ENCODE measurements at places on chromosomes 1 and 21.
A peak's percentile ranks its signal among the peaks of the same experiment; 100 is the strongest.

- no peak for DNase-seq
Observed at GRCh38 chr1:196651637-196652215, at the start of gene CFH. TSS of gene CFH (plus strand) at chr1:196652043. CDS start at chr1:196652118, 75 bp downstream.

- DNase-seq, result no peak
Observed at GRCh38 chr21:26835714-26836265, 9.4 kb downstream of the ADAMTS1 start.

DNA sequence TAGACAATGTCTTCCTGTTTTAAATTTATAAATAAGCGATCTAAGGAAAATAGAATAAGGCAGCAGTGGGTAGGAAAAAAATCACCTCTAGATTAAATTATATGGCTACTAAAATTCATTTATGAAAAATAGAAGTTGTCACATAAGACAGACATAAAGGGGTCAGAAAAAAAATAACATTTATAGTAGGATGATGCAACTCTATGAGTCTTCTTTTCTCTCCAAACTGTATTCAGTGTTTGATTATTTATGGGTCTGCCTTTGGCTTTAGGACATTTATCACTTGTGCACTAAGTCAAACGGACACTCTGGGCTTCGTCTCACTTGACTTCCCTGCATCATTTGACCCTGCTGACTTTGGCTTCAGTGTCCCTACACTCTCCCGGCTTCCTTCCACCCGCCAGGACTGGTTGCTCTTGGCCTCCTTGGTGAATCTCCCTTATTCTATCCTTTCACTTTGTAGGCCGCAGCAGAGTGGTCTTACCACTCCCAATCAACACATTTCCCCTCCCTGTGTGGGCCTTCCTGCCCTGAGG, 47.0 kb upstream of the DESI2 start:
- no peak for DNase-seq

DNA sequence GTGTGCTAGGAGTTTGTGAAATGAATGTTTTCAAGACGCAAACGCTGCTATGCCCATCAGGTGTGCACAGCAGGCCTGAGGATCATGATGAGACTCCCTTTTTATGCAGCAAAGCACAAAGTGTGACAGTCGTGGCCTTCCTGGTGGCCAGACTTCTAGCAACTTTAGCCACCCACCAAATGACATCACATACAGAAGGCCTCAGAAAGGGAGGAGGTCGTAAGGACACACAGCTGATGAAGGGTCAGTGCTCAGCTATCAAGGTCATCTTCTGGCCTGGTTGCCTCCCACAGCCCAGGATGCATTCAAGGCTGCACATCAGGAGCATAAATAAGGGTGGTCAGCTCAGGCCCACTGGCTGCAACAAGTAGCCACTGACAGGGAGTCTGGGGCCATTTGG, 36.6 kb downstream of the BMP8A start:
- no peak for DNase-seq

- DNase-seq, result peak; percentile 74
Observed at GRCh38 chr1:6208723-6209660, 3.1 kb downstream of the RNF207 start.

GRCh38 chr1:211541720-211542477, 37.1 kb downstream of the SLC30A1 start:
- no peak for DNase-seq

GRCh38 chr1:161945306-161946060, 78.2 kb downstream of the OLFML2B start:
- DNase-seq, result no peak

DNA sequence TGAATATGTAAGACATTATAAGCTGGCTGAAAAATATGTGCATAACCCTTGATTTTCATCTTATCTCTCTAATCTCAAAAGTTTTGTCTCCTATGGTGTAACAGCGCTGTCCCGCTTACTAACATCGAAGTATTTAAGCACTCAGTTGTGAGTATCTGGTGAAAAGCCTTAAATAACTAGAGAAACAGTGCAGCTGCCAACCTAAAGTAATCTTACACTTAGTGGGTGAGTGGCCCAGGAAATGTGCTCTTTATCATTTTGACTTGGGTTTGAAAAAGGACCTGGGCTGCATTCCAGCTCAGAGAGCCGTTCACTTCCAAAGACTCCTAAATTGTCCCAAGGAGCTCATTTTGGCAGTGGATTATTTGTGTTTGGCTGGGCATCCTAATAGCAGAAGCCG, 225.9 kb downstream of the SPATA17 start:
- no peak for DNase-seq

DNA sequence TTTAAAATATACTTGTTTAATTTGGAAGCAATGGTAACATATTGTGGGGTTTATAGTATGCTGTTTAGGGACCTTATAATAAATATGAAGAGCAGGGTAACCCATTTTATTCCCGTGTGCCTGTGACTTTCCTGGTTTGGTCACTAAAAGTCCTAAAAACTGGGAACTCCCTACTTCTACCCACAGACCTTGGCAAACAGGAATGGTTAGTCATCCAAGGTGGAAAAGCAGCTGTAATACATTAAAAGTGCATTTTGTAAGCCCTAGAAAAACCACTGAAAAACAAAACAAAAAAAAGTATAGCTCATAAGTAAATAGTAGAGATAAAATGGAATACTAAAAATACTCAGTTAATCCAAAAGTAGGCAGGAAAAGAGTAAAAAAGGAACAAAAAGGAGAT, 538.9 kb downstream of the LMO4 start:
- no peak for DNase-seq

- DNase-seq, result no peak
Observed at GRCh38 chr1:146021050-146021445, 487 bp downstream of the HJV start.

DNA sequence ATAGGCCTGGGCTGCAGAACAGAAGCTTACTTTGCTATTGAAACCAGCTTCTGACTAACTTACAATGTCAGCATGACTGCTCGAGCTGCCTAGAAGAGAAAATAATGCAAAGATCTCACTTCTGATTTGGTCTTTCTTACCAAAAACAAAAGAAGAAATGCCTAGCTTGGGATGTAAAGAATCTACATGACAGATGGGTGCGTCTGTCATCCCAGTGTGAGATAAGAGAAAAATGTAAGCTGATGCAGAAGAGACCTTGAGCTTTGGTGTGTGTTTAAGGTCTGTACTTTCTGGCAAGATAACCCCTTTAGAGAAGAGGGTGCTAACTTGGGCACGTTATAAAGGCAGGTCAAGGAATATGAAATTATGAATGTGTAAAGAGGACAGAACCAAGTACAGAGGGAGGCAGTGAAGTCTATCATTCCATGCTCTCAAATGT, 3.6 kb downstream of the FAM20B start:
- no peak for DNase-seq

DNA sequence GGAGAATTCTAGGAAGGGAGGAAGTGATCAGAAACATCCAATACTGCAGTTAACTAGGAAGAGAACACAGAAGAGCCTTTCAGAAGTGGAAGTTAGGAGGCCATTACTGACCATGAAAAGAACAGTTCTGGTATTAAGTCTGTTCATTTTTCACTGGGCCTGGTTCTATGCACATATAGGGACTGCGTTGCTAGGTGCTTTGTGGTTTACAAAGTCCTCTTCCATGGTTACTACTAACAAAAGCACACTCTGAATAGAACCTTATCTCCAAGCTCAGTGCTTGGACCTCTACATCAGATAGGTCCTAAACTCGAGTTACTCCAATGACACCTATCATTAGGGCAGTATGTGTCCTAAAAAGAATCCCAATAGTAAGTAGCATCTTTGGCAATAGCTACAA, 75.4 kb downstream of the RPAP2 start:
- DNase-seq, result no peak

DNA sequence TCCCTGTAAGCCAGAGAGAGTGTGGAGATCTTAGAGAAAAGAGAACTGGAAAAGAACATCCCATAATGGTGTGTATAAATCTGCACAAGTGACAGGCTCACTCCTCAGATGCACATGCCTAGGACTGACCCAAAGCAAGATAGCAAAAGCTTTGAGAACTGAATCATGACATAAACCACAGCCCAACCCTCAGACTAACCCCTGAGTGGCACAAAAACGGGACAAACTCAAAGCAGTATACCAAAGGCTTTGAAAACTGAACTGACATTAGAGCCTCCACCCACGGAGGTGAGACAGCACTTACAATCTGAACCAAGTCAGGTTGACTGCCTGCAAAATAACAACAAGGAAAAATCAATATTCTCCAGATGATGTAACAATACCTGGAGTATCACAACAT, 70.8 kb downstream of the TIAM1 start:
- DNase-seq, result no peak

GRCh38 chr1:50060279-50060678, 36.5 kb upstream of the AGBL4 start:
- peak; percentile 51 for DNase-seq

DNA sequence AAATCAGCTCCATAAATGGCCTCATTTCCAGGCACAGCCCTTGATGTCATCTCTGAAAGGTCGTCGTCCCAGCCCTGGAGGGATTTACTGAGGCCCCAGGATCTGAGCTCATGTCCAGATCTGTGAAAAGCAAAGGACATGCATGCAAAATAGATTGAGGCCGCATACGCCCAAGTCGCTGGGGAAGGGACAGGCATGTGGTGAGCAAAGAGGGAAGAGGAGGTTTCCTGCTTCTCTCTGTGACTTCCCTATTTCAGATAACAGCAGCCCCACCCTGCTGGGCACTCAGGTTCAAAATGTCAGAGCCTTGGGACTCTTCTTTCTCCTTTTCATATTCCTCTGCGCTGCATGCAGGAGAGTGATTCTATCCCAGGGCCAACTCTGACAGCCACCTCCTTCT, 197.2 kb downstream of the ADSS2 start:
- no peak for DNase-seq

Measured in NCI-H510A (cell line).